ENCODE measurements at places on chromosomes 2 and 18.

DNA sequence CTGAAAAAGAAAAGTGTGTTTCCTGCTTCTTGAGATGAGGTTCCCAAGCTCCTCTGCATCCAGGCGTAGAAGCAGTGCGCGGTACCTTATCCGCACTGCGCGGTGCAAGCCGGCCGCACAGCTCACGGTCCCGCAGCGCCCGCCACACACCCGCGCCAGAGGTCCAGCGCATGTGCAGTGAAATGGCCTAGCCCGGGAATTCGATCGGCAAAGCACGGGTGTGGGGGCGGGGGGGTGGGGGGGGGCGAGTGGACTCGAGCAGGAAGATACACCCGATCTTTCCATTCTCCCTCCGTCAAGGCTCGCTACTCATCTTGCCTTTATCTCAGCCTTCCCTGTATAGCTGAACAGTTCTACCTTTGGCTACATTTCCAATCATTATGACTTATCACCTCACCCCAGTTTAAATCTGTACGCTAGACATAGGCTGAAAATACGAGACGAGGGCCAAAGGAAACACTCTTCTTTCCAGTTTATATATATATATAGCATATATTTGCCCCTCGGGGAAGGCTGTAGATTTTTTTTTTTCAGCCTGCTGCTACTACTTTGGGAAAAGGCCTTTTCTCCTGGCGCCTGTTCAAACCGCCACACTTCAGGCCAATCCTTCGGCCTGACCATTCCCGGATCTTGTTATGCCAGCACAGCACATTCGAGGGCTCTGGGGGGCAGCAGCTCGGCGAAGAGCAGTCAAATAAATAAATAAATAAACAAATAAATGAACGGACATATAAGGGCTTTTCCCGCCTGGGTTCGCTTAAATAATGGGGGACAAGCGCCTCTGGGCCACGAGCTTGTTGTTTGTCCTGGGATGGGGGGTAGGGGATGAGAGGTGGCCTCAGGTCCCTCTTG lies 10.4 kb downstream of the HOXD8 start:
- DNase-seq, result no peak

GRCh38 chr2:234425639-234426603 lies 71.0 kb downstream of the ARL4C start:
- no peak for DNase-seq

DNA sequence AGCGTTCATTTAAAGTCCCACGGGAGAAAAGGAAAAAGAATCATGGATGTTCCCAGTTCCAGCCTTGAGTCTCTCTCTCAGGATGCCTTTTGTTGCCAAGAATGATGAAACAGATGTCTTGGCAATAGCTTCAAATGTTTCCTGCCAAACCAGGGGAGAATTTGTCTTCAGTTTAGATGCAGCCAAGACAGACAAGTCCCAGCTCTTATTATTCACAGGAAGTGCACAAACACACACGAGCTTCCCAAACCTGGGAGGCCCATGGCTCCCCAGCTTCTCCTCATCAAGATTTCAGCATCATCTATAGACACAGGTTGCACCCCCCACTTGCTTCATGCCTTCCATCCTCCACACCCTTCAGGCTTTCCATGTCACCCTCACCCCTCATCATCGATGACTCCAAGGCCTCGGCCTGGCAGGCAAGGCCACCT lies 45.9 kb downstream of the HS1BP3 start:
- no peak for DNase-seq

DNA sequence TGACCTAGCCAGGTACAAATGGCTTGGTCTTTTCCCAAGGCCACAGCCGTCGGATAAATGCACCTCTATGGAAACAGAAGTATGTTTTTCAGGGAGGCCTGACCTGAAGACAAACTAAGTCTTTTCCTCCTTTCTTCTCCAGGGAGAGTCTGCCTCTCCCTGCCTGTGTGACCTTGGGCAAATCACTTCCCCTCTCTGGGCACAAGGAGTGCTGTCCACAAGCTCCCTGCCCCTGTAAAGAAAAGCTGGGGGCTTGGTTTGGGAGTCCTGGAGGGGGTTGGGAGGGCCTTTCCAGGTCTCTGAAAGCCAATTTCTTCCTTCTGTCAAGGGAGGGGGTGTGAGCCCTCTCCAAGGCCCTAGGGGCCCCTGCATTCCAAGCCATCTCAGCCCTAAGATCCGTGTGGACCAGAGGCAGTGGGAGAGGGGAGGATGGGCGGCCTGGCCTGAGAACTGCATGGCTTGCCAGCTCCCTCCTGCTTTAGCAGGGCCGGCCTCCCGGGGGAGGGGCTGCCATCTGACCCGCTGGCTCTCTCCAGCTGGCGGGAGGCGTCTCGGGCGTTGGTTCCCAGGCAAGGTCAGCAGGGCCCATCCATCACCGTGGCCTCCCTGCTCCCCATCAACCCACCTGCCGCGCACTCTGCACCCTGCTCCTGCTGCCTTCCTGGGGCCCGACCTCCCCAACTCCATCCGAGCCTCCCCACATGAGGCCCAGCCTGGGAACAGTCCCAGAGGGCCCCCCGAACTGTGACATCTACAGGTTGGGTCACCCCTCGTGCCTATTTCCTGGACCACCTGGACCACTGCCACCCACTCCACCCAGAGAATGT lies 61.4 kb downstream of the SMAD7 start:
- no peak for DNase-seq

GRCh38 chr2:60158262-60158661 lies 395.2 kb downstream of the BCL11A start:
- no peak for DNase-seq

- DNase-seq, result no peak
Observed at GRCh38 chr2:44952806-44953498, 11.4 kb downstream of the SIX3 start.

DNA sequence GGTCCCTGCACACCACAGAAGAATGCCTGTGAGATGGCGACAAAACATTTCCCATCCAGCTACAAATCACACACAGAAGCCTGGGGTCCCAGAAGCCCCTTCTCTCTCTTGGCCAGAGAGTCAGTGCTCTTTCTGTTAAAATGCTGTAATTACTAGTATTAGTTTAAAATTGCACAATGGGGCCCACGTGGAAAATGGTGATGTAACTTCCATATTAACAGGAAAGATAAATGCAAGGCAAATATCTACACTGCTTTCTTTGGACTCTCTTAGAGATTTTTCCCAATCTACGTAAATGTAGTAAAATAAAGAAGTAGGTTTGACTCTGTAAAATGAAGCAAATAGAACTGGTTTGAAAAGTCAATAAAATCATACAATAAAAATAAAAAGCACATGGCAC lies 113.9 kb upstream of the TFCP2L1 start:
- DNase-seq, result no peak

GRCh38 chr18:73270920-73271634 lies 403.3 kb upstream of the NETO1 start:
- DNase-seq, result no peak

- DNase-seq, result no peak
Observed at GRCh38 chr2:222707689-222708273, 36.3 kb downstream of the MOGAT1 start.

DNA sequence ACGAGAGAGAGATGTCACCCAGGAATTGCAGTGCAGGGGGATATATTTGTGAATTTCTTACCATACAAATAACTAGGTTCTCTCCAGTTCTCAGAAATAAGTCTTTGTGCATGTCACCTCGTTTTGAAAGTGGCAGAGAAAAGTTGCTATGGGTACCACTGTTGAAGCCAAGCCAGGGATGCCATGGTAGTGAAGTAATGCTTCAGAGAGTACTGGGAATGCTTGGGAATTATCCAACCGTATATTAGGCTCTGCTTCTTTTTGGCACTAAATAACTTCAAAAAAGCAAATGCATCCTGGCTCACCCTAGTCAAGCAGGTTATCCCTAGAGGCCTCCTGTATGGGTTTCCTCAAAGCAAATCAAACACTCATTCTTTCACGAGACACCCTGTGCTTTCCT lies 50.7 kb upstream of the DDX18 start:
- no peak for DNase-seq

- no peak for DNase-seq
Observed at GRCh38 chr2:210555555-210555954, 844 bp upstream of the CPS1 start.

GRCh38 chr2:26993768-26994167 lies 23.3 kb downstream of the MAPRE3 start:
- DNase-seq, result no peak

DNA sequence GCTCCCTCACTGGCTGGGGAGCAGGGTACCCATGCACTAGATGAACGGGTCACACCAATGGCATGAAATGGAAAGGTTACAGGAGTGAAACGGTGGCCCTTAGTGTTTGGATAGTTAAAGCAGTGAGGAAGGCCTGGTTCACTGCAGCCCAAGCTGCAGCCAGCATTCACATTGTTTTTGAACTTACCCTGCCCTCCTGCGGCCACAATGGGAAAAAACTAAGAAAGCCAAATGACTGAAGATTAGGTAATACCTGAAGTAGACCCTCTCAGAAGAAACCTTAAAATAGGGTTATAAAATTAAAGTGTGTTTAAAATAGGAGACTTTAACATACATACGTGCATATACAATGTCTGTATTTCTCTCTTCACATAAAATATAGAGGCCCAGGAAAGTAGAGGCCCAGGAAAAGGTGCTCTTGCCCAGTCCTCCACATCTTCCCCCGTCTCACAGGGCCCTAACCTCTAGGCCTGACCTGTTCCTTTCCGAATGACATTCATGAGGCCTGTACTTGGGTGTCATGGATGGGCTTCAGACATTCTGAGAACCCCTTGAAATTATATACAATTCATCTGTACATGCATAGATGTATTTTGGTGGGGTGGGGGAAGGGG lies 33.3 kb downstream of the DOK1 start:
- DNase-seq, result peak; percentile 57

DNA sequence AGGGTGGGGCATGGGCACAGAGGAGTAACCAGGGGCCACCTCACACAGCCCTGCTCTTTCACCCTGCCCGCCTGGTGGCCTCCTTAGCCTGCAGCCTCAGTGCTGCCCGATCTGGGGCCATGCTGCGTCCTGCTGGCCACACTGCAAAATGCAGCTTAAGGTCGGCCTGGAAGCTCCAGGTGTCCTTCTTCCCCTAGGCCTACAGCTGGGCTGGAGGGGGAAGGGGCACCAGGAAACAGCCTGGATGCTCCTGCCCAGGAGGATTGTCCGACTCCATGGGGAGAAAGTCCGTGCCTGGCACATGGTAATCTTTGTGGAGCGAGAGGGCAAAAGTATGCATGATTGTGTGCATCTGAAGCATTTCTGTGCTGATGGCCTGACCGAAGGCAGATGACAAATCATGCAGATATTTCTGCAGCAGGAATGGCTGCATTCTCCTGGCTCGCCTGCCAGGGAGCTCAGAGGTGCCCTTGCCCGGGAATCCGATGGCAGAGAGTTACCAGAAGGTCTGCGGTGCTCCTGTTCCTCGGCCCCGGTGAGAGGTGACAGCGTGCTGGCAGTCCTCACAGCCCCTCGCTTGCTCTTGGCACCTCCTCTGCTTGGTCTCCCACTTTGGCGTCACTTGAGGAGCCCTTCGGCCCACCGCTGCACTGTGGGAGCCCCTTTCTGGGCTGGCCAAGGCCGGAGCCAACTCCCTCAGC lies 12.8 kb upstream of the ALPP start:
- DNase-seq, result no peak

DNA sequence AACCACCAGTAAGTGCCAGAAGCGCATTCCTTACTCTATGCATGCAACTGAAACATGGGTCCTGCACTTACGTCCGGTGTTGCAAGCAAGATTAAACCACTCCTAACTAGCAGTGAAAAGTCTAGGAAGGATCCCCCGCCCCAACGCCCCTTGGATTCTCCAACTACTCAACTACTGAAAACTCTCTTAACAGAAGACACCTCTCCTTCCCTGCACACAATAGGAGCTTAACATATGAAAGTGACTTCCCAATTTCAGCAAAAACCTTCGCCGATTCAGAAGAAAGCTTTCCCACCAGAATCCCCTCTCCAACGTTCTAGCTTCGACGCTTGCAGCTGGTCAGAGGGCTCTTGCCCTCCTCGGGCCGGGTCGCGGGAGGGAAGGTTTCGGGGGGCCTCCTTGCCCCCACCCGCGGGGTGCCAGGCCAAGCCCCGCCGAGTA lies 578 bp downstream of the IWS1 start:
- DNase-seq, result peak; percentile 53

DNA sequence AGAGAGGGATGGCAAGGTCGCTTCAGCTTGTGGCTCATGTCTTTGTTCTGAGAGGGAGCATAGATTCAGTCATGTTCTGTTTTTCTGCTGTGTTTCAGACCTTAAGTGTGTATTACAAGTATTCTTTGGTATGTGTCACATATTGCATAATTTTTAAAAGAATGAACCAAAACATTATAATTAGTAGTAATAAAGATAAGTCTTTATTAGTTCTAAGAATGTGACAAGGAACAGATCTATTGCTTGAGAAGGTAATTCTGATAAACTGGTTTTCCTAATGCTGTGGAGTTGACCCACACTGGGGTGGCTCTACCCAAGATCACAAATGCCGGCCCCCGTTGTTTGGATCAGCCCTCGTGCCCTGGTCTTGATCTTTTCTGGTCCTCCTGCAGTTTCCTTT lies 124.3 kb upstream of the FOSL2 start:
- DNase-seq, result no peak

GRCh38 chr2:101160454-101160853 lies 9.3 kb upstream of the TBC1D8 start:
- peak; percentile 34 for DNase-seq

DNA sequence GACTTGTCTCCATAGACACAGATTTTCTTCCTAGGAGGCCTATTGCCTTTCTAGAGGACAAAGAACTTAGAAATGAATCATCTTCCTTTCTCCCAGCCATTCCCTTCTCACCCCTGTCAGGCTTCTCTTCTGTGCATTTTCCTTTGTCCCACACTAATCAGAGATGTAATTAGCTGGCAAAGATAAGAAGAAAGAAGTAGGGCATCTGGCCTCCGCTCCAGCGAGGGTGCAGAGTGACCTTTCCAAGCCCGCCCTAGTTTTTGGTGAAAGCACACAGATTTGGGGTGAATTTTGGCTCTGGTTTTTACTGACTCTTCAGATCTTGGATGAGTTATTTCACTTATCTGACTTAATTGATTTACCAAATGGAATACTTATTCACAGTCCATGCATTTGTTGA lies 626.5 kb downstream of the ZEB2 start:
- DNase-seq, result no peak

DNA sequence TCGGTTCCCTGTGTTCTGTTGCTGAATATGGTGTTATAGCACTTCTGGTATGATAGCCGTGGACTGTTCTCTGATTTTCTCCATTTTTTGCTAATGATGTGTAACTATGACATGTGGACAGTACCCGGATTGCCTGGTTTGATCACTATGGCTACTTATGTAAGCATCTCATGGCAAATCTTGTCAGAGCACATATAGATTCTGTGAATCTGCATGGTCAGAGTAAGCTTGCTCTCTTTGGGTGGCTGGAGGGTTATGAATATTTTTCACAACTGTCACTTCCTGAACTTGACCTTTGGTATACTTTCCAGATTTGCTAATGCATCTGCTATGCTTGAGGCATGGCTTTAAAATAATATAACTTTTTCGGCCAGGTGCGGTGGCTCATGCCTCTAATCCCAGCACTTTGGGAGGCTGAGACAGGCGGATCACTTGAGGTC lies 36.8 kb upstream of the ATP8B1 start:
- DNase-seq, result no peak

DNA sequence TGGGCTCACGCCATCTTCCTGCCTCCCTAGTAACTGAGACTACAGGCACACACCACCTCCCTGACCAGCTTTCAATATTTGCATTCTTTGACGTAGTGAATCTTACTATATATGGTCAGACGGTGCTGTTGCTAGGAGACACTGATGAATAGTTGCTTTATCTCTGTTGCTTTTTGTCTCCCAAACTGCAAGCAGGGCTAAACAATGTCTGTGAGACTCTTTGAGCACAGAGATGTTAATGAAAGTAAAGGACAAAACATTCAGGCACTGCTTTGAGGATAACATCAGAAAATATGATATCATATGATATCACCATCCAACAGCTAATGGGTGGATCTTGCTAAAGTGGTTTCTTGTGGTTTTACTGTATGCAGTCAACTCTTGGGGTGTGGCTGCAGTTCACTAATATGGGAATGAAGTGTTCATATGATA lies 43.0 kb downstream of the EMILIN2 start:
- DNase-seq, result peak; percentile 9

Measured in SJSA1 (cell line).